ENCODE measurements at places on chromosomes 2 and 18.

DNA sequence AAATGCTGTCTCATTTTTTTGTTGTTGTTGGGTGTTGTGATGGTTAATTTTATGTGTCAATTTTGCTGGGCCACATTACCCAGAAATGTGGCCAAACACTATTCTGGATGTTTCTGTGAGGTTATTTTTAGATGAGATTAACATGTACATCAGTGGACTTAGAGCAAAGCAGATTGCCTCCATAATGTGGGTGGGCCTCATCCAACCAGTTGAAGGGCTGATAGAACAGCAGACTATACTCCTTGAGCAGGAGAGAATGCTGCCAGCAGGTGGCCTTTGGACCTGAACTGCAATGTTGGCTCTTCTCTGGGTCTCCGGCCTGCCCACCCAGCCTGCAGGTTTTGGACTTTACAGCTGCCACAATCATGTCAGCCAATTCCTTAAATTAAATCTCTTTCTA lies 169.0 kb downstream of the FTCDNL1 start:
- peaks cover 3% of the 10 kb centered on the region for H3K27me3 ChIP-seq
- no peak overlapping the region for H3K27ac ChIP-seq
- no peak overlapping the region for H3K4me3 ChIP-seq
- DNase-seq = no peak
- H3K36me3 ChIP-seq = no peaks in the 10 kb centered on the region
- no peaks in the 10 kb centered on the region for H3K4me1 ChIP-seq

DNA sequence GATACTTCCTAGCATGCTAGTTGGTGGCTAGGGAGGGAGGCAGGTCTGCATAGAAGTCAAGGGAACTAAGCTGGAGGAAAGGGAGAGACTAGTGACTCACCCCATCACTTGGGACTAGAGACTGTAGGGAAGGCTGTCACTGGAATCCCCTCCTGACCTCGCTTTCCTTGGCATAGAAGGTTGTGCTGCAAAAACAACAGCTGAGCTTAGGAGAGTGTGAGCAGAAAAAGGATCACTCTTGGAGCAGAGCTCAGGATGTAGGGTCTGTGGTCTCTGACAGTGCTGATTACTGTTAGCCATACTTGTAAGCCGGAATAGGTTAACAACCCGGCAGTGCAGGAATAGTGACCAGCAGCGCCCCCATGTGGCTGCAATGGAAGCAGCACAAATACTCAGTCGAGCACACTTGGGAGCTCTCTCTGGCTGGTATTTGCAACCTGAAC lies 66.9 kb upstream of the SMAD2 start:
- no peak overlapping the region for H3K4me3 ChIP-seq
- no peak overlapping the region for H3K27ac ChIP-seq
- H3K27me3 ChIP-seq = no peaks in the 10 kb centered on the region
- no peaks in the 10 kb centered on the region for H3K36me3 ChIP-seq

DNA sequence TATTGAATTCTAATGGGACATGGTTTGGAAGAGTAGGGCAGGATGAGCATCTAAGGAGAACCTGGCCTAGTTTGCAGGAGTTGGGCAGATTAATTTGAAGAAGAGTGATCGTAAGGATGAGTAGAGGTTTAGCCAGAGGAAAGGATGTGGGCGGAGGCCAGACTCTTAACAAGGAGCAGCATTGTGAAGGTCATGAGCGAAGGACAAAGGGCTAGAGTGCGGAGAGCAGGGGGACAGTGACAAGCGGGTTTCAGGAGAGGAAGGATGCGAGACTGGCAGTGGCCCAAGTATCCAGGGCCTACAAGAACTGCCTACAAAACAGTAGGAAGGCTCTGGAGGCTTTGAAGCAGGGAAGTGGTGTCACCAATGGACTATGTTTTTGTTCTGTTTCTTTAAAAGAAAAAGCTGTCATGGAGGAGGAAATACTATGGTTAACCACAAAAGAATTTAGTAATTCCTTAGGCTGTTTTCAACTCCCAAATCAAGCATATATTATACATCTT lies 20.1 kb downstream of the SLC66A3 start:
- H3K27ac ChIP-seq = no peak overlapping the region
- H3K4me3 ChIP-seq = no peak overlapping the region
- peaks cover 4% of the 10 kb centered on the region for H3K4me1 ChIP-seq
- H3K27me3 ChIP-seq = no peaks in the 10 kb centered on the region

- DNase-seq = no peak
- no peaks in the 10 kb centered on the region for H3K27me3 ChIP-seq
- H3K27ac ChIP-seq = no peak overlapping the region
- H3K4me1 ChIP-seq = no peaks in the 10 kb centered on the region
These were observed 274.5 kb downstream of the DSEL start for GRCh38 chr18:67242001-67242400.

DNA sequence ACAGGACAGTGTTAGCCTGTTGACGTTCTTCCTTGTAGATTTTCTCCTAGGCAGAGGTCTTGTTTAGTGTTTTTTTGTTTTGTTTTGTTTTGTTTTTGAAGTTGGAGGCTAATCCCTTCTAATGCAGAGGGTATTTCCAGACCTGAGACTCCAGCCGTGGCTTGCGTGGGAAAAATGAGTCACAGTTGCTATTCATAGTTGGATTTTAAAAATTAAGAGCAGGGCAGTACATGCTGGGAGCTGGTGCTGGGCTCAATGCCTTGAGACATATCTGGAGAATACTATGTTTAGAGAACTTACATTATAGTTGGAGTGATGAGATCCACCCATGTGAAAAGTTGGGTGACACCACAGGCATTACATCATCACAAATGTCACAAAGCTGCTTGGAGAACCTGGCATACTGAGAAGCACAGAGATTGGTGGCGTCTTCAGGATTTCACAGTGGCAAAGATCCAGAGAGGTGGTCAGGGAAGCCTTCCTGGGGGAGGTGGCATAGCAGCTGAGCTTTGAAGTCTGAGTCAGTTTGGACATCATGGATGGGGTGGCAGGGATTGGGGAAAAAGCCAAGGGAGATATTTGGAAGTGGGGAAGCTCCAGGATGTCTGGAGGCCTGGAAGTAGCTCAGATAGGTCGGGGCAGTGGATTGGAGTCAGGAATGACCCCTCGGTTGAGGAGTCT lies 249.4 kb downstream of the LOXHD1 start:
- DNase-seq = no peak
- H3K4me3 ChIP-seq = no peak overlapping the region
- H3K36me3 ChIP-seq = no peaks in the 10 kb centered on the region
- no peaks in the 10 kb centered on the region for H3K4me1 ChIP-seq
- no peaks in the 10 kb centered on the region for H3K27me3 ChIP-seq

DNA sequence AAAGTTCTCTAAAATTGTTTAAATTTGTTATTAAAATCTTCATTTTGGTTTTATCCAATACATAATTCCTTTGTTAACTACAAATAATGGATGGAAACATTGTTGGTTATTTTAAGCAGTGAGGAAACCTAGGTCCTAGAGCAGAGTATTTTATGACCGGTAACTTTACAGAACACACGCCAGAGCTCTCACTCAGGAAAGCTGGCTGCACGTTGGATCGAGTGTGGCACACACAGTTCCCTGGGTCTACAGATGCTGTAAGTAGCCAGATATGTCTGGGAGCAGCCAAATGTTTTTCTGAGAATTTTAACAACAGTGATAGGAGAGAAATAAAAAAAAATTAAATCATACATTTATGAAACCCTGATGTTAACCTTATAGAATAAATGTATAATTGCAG lies 264.4 kb downstream of the ZNF407 start:
- no peaks in the 10 kb centered on the region for H3K4me1 ChIP-seq
- no peak for DNase-seq
- no peak overlapping the region for H3K27ac ChIP-seq
- H3K4me3 ChIP-seq = no peak overlapping the region
- no peaks in the 10 kb centered on the region for H3K27me3 ChIP-seq

DNA sequence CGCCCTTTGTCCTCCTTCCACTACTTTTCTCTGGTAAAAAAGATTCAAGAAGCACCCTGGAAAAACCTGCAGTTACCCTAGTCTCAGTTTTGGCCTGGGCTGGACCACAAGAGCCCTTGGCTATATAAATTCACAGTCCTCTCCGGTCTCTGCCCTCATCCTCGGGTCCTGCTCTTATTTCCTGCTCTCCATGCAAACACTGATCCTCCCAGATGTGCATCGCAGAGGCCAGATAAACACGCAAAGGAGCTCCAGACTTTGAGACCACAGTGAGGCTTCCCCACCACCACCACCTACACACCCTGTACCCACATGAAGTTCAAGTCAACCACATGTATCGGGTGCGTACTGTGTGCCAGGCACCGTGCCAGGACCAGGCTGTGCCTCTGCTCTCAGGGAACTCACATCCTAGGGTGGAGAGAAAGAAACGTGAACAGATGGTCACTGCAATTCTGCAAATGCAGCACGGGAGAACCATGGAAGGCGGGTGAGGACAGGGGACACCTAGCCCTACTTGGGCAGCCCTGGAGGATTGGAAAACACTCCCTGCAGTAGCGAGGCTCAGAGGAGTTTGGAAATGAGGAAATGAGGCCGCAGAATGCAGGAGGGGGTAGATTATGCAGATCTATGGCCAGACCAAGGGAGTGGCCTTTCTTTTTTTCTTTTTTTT lies 7.4 kb downstream of the CTDSP1 start:
- H3K27me3 ChIP-seq = no peaks in the 10 kb centered on the region
- peak overlapping the region; percentile 56 for H3K4me3 ChIP-seq
- peak; percentile 70 for DNase-seq
- peaks cover 45% of the 10 kb centered on the region for H3K4me1 ChIP-seq
- peaks cover 23% of the 10 kb centered on the region for H3K36me3 ChIP-seq
- H3K27ac ChIP-seq = peak overlapping the region; percentile 87

DNA sequence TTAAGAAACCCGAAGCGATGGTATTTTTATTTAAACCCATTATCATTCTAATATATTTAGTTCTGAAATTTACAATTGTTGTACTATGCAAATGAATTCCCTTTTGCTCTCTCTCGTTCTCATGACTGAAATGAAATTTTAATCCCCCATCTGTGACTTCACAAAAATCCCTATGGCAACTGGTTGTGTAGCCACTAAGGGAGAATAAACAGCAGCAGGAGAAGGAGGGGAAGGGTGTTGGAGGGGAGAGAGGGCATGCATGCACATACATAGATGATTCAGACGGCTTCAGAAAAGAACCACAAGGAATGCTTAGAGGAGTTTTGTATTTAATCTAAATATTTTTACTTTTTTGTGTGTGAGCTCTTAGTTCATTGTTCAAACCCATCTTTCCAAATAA lies 36.8 kb downstream of the CPS1 start:
- DNase-seq = no peak
- no peak overlapping the region for H3K4me3 ChIP-seq
- H3K4me1 ChIP-seq = no peaks in the 10 kb centered on the region
- no peaks in the 10 kb centered on the region for H3K36me3 ChIP-seq
- H3K27me3 ChIP-seq = no peaks in the 10 kb centered on the region

GRCh38 chr2:20656561-20656960 lies 5.7 kb upstream of the HS1BP3 start:
- no peak overlapping the region for H3K27ac ChIP-seq
- peaks cover 34% of the 10 kb centered on the region for H3K27me3 ChIP-seq
- DNase-seq = no peak
- H3K4me3 ChIP-seq = no peak overlapping the region
- no peaks in the 10 kb centered on the region for H3K36me3 ChIP-seq

- H3K36me3 ChIP-seq = no peaks in the 10 kb centered on the region
- H3K4me1 ChIP-seq = no peaks in the 10 kb centered on the region
- no peak overlapping the region for H3K4me3 ChIP-seq
- no peak for DNase-seq
- no peaks in the 10 kb centered on the region for H3K27me3 ChIP-seq
- H3K27ac ChIP-seq = no peak overlapping the region
These were observed 591 bp downstream of the C2orf80 start for GRCh38 chr2:208189069-208189809.

GRCh38 chr2:129281791-129282530 lies 697.5 kb upstream of the RAB6C start:
- no peaks in the 10 kb centered on the region for H3K4me1 ChIP-seq
- H3K4me3 ChIP-seq = no peak overlapping the region

DNA sequence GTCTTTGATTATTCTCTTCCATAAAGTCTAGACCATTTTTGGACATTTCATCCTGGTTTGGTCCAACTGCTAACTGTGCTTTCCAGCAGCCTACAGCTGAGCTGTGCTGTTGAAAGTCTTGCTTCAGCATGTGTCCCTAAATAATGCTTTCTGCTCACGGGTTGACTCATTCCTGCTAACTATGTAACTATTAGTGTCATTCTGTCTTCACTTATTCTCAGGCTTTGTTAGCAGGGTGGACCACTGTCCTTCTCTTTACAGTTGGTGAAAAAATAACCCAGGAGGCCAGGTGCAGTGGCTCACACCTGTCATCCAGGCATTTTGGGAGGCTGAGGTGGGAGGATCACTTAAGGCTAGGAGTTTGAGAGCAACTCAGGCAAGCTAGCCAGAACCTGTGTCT lies 8.9 kb downstream of the ADAM23 start:
- DNase-seq = no peak
- no peaks in the 10 kb centered on the region for H3K36me3 ChIP-seq
- no peaks in the 10 kb centered on the region for H3K27me3 ChIP-seq

DNA sequence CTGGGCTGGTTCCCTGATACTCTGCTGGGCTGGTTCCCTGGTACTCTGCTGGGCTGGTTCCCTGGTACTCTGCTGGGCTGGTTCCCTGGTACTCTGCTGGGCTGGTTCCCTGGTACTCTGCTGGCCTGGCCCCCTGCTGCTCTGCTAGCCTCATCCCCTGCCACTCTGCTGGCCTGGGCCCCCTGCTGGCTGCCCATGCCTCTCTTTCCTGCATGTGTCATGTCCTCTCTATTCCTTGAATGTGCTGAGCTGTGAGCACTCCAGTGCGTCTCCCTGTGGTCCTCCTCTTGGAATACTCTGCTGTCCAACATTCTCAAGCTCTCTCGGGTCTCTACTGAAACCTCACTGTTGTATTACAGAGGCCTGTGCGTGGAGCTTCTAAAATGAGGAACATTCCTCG lies 216.3 kb downstream of the RNF144A start:
- no peak overlapping the region for H3K27ac ChIP-seq
- H3K4me3 ChIP-seq = no peak overlapping the region
- H3K4me1 ChIP-seq = no peaks in the 10 kb centered on the region
- no peak for DNase-seq
- no peaks in the 10 kb centered on the region for H3K27me3 ChIP-seq

GRCh38 chr2:241267249-241268067 lies 48.0 kb downstream of the HDLBP start:
- no peak overlapping the region for H3K4me3 ChIP-seq
- peaks cover 8% of the 10 kb centered on the region for H3K4me1 ChIP-seq
- H3K36me3 ChIP-seq = peaks cover 26% of the 10 kb centered on the region
